Activated CD8-positive, alpha-beta memory T cell treated with anti-CD3 and anti-CD28 coated beads for 36 hours (primary cell): ENCODE measurements at places on chromosomes 6 and 20. TPM values are rescaled to one million over a fixed set of nuclear protein-coding genes. Genes with fewer than 3 reads are reported as not detected.

DACT2 gene
- not detected for total RNA-seq

LAMA4 gene
- not detected for total RNA-seq

ARMC12 gene
- 0.38 TPM for total RNA-seq

DNAAF9 gene
- 2.2 TPM for total RNA-seq

SOX12 gene
- total RNA-seq = 8.1 TPM

COL11A2 gene
- total RNA-seq = 1.1 TPM

RSPH3 gene
- total RNA-seq = 4.2 TPM

PSORS1C1 gene
- not detected for total RNA-seq

TSPO2 gene
- total RNA-seq = not detected

MYCT1 gene
- total RNA-seq = not detected

RHAG gene
- not detected for total RNA-seq

RAMACL gene
- total RNA-seq = 0.59 TPM

PRR18 gene
- total RNA-seq = 0.10 TPM

KHDC1L gene
- 0.31 TPM for total RNA-seq

CDH26 gene
- 0.46 TPM for total RNA-seq

NRSN1 gene
- total RNA-seq = not detected

SIRPD gene
- total RNA-seq = not detected

PDYN gene
- not detected for total RNA-seq

COMMD7 gene
- 34.2 TPM for total RNA-seq

HNF4A gene
- total RNA-seq = not detected

C20orf202 gene
- total RNA-seq = not detected

AGER gene
- 15.2 TPM for total RNA-seq

CDSN gene
- not detected for total RNA-seq

HRH3 gene
- not detected for total RNA-seq

FOXA2 gene
- total RNA-seq = not detected

NRN1 gene
- total RNA-seq = 0.61 TPM

ABHD16B gene
- 0.13 TPM for total RNA-seq

ZC2HC1B gene
- total RNA-seq = not detected

PBOV1 gene
- not detected for total RNA-seq

SNPH gene
- total RNA-seq = 1.9 TPM

GTSF1L gene
- total RNA-seq = not detected

LCA5 gene
- total RNA-seq = 0.08 TPM

PTPRK gene
- 7.9 TPM for total RNA-seq

VSX1 gene
- total RNA-seq = not detected

CSNK2B gene
- total RNA-seq = 329 TPM

COL21A1 gene
- not detected for total RNA-seq

RIMS1 gene
- total RNA-seq = not detected

APMAP gene
- 75.8 TPM for total RNA-seq

TNNC2 gene
- total RNA-seq = not detected

RCAN2 gene
- total RNA-seq = 0.36 TPM

GPX5 gene
- not detected for total RNA-seq

MAS1 gene
- not detected for total RNA-seq

SYCP2 gene
- total RNA-seq = 3.9 TPM

RIPOR3 gene
- total RNA-seq = not detected
